ENCODE measurements at places on chromosomes 12 and 14. TPM values are rescaled to one million over a fixed set of nuclear protein-coding genes. Genes with fewer than 3 reads are reported as not detected.
A peak's percentile ranks its signal among the peaks of the same experiment; 100 is the strongest.

- H3K36me3 ChIP-seq = peaks cover 21% of the 10 kb centered on the region
- no peak overlapping the region for H3K27ac ChIP-seq
- DNase-seq = peak; percentile 92
- no peak overlapping the region for H3K4me3 ChIP-seq
- H3K27me3 ChIP-seq = no peaks in the 10 kb centered on the region
Observed at GRCh38 chr12:123471374-123472068, 13.6 kb downstream of the SNRNP35 start.

Gene HSPB8
- total RNA-seq = 12.9 TPM

Gene B3GNT4
- total RNA-seq = under 0.01 TPM

DNA sequence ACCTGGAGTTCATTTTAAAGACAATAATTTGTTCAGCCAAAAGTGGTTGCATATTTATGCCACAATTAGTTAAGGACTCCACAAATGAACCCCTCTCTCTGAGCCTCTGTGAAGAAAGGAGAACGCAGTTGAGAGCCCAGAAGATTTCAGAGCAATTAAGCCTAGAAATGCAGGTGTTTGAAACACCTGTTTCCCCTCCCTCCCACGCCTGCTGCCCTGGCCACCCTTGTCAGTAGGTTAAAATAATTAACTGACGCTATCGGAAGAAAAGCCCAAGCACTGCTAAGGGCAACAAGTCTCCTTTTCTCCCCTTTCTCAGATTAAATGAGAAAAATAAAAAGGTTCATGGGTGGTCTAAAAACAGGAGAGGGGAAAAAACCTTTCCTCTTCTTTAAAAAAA lies 99.2 kb downstream of the PPM1A start:
- no peak overlapping the region for H3K4me3 ChIP-seq
- DNase-seq = no peak
- no peaks in the 10 kb centered on the region for H3K4me1 ChIP-seq
- no peak overlapping the region for H3K27ac ChIP-seq

DNA sequence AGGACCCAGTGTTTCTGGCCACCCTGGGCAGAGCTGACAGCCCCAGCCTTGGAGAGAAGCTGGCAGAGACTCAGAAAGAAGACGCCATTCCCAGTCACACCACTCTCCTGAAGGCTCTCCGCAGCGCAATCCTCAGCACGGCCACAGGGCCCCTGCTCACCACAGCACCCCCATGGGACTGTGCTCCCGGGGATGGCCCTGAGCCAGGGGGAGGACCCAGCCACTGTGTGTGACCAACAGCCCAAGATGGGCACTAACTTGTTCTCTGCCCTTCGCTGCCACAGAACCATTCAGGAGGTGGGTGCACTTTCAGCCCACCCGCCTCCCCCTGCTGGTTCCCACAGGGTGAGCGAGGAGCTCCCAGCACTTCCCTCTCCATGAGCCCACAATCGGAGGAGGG lies 57.1 kb downstream of the CCNK start:
- peak overlapping the region; percentile 88 for H3K27ac ChIP-seq
- H3K4me3 ChIP-seq = no peak overlapping the region
- H3K4me1 ChIP-seq = peaks cover 25% of the 10 kb centered on the region
- no peaks in the 10 kb centered on the region for H3K27me3 ChIP-seq
- H3K36me3 ChIP-seq = no peaks in the 10 kb centered on the region

DNA sequence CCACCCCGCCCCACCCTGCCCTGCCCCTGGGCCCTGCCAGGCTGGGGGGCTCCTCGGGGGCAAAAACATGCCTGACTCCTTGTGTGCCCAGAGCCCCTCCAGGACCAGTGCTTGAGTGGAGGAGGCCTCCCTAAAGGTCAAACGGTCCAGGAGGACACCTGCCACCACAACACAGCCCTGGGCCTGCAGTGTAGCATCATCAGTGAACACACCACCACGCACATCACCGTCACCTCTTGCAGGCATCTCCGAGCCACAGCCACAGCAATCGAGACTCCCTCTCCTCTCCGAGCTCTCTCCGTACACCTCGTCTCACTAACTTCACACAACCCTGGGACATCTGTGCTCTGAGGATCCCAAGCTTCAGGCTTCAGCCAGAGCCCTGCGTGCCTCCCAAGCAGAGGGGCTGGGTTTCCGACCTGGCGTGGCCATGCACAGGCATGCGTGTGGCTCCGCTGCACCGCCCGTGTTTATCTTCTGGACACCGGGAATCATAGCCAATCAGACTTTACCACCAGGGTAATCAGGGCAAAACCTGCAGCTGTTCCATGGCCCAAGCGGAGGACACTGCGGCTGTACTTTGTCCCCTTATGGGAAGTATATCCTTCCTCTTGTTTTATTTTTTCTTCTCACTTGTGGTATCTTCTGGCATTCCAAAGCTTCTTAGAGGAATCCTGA lies 6.2 kb upstream of the DIO3 start:
- H3K4me1 ChIP-seq = no peaks in the 10 kb centered on the region
- DNase-seq = no peak
- no peak overlapping the region for H3K4me3 ChIP-seq
- H3K27ac ChIP-seq = no peak overlapping the region
- no peaks in the 10 kb centered on the region for H3K36me3 ChIP-seq

DNA sequence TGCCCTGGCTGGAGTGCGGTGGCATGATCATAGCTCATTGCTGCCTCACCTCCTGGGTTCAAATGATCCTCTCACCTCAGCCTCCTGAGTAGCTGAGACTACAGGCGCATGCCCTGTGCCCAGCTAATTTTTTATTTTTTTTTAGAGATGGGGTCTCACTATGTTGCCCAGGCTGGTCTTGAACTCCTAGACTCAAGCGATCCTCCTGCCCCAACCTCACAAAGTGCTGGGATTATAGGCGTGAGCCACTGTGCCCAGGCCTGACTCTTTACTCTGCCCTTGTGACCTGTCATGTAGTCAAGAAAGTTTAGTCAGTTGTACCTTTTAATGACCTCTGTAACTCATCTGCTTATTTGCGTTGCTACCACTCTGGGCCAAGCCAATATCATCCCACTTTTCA lies 55.7 kb downstream of the PROX2 start:
- DNase-seq = no peak
- H3K4me1 ChIP-seq = no peaks in the 10 kb centered on the region
- peaks cover 33% of the 10 kb centered on the region for H3K36me3 ChIP-seq
- no peak overlapping the region for H3K4me3 ChIP-seq
- H3K27ac ChIP-seq = no peak overlapping the region
- H3K27me3 ChIP-seq = no peaks in the 10 kb centered on the region

- no peaks in the 10 kb centered on the region for H3K36me3 ChIP-seq
- H3K27ac ChIP-seq = no peak overlapping the region
- no peaks in the 10 kb centered on the region for H3K4me1 ChIP-seq
- H3K4me3 ChIP-seq = no peak overlapping the region
Observed at GRCh38 chr12:3376779-3377455, 114.1 kb upstream of the PRMT8 start.

Gene SLC38A4
- total RNA-seq = 2.3 TPM

DNA sequence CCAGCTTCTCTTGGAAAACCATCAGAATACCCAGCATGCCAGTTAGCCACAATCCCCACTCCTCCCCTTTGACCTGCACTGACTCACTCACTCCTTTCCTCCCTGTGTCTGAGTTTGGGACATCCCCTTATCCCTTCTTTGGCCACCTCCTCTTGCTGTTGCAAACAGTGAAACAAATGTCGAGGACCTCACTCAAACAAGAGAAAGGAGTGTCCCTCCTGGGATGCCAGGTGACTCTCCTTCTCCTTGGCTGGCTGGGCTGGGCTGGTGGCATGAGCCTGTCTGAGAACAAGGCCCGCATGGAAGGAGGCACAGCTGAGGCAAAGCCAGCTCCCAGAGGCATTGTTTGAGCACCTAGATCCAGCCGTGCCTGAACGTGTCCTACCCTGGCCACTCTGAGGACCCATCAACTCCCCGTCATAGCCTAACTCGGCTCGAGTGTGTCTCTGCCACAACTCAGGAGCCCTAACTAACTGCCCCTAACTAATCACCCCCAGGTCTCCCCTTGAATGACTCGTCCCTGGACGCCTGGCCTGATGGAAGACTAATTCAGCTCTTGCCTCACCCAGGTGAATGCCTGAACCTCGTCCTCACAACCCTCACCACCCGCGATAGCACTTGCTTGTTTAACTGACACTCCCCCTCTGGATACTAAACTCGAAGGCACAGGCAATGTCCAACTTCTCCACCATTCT lies 43.0 kb downstream of the NCOR2 start:
- DNase-seq = peak; percentile 87
- no peaks in the 10 kb centered on the region for H3K27me3 ChIP-seq
- H3K27ac ChIP-seq = peak overlapping the region; percentile 48
- H3K4me1 ChIP-seq = peaks cover 21% of the 10 kb centered on the region
- no peak overlapping the region for H3K4me3 ChIP-seq
- H3K36me3 ChIP-seq = no peaks in the 10 kb centered on the region

- H3K27ac ChIP-seq = no peak overlapping the region
- no peaks in the 10 kb centered on the region for H3K36me3 ChIP-seq
- DNase-seq = no peak
- 0 out of 2 replicates have a peak, but pooled peaks cover under 1% of the 10 kb centered on the region for H3K4me1 ChIP-seq
- no peak overlapping the region for H3K4me3 ChIP-seq
- H3K27me3 ChIP-seq = no peaks in the 10 kb centered on the region
Observed at GRCh38 chr12:121838126-121838525, 20.5 kb downstream of the HPD start.

DNA sequence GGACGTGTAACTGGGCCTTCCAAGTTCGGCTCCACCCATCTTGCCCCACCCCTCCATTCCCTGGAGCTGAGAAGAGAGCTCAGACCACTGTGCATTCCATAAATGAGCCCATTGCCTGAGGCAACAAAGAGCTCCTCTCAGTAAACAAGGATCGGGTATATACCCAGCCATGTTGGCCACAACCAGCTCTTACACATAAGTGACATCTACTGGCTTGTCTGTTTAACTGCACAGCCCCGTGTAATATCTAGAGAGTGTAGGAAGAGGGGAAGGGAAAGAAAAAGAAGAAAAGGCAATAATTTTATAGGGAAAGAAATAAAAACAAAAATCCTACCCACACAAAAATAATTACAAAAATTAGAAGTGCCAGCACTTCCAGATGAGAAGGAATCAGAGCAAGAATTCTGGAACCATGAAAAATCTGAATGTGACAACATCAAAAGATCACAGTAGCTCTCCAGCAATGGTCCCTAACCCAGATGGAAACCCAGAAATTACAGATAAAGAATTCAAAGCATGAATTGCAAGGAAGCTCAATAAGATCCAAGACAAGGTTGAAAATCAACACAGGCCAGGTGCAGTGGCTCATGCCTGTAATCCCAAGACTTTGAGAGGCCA lies 308.1 kb downstream of the RPAP3 start:
- no peak overlapping the region for H3K27ac ChIP-seq
- DNase-seq = peak; percentile 76
- H3K27me3 ChIP-seq = no peaks in the 10 kb centered on the region
- no peaks in the 10 kb centered on the region for H3K36me3 ChIP-seq

GRCh38 chr14:102902086-102902485 lies 20.4 kb upstream of the AMN start:
- no peaks in the 10 kb centered on the region for H3K4me1 ChIP-seq
- DNase-seq = no peak
- H3K4me3 ChIP-seq = no peak overlapping the region
- H3K27ac ChIP-seq = no peak overlapping the region

- H3K36me3 ChIP-seq = no peaks in the 10 kb centered on the region
- peaks cover 2% of the 10 kb centered on the region for H3K27me3 ChIP-seq
- peaks cover 3% of the 10 kb centered on the region for H3K4me1 ChIP-seq
- H3K27ac ChIP-seq = no peak overlapping the region
- no peak overlapping the region for H3K4me3 ChIP-seq
Observed at GRCh38 chr14:63175531-63175930, 28.7 kb upstream of the RHOJ start.

DNA sequence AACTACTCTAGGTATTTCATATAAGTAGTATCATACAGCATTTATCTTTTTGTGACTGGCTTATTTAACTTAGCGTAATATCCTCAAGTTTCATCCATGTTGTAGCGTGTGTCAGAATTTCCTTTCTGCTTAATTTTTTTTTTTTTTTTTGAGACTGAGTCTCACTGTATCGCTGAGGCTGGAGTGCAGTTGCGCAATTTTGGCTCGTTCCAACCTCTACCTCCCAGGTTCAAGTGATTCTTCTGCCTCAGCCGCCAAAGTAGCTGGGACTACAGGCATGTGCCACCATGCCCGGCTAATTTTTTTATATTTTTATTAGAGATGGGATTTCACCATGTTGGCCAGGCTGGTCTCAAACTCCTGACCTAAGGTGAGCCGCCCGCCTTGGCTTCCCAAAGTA lies 28.9 kb downstream of the PNMA1 start:
- no peak overlapping the region for H3K27ac ChIP-seq
- no peaks in the 10 kb centered on the region for H3K4me1 ChIP-seq
- H3K36me3 ChIP-seq = peaks cover 6% of the 10 kb centered on the region
- no peak overlapping the region for H3K4me3 ChIP-seq
- H3K27me3 ChIP-seq = no peaks in the 10 kb centered on the region
- DNase-seq = no peak

Gene GLIPR1L1
- not detected for total RNA-seq

Gene LRTM2
- not detected for total RNA-seq

DNA sequence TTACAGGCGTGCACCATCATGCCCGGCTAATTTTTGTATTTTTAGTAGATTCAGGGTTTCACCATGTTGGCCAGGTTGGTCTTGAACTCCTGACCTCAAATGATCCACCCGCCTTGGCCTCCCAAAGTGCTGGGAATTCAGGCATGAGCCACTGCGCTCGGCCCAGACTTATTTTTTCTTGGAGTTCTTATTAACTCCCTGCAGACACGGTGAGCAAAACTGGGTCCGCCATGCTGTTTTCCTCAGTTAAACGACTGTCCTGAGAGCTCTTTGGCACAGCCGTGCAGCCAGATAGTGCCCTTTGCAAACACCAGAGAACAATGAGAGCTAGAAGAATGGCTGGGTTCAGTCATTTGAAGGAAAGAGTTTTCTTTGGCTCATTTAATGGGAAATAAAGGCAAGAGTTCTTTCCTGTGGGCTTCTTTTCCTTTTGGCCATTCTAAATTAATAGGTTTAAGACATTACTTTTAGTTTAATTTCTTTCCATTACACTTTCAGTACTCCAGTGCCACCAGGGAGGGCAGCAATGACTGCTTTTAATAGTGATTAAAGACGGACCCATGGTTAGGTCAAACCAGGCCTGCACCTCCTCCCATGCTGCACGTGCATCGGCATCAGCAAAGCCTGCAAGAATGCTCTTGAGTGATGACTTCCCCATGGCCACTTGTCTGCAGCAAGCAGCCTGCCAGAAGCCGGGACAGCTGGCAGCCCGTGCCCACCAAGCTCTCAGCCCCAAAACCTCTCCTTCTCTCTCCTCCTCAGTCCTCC lies 60.7 kb downstream of the VCPKMT start:
- H3K4me1 ChIP-seq = peaks cover 11% of the 10 kb centered on the region
- no peaks in the 10 kb centered on the region for H3K27me3 ChIP-seq
- no peak overlapping the region for H3K4me3 ChIP-seq
- DNase-seq = no peak
- no peak overlapping the region for H3K27ac ChIP-seq

DNA sequence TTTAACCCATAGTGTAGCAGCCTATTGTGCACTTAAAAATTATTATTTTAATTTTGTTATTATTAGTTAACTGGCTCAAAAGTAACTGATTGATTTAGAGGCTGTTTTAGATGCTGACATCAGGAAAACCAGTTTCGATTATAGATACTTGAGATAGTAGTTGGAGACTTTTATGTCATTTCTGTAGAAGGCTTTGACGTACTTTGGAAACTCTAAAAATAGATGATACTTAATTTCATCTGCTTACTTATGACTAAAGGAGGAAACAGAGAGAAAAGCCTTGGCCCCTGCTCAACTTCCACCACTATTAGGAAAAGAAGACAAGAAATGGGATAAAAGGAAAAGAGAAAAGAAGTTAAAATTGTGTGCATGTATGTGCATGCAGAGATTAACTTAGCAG lies 219.3 kb upstream of the HMGA2 start:
- no peaks in the 10 kb centered on the region for H3K36me3 ChIP-seq
- H3K27me3 ChIP-seq = no peaks in the 10 kb centered on the region
- H3K27ac ChIP-seq = no peak overlapping the region

Gene ACVRL1
- total RNA-seq = 5.8 TPM
